NCI-H1930 (cell line): ENCODE measurements at places on chromosomes 7 and 10.

- no peak for DNase-seq
Measured at GRCh38 chr7:158603773-158604755, 16.4 kb upstream of the PTPRN2 start.

- DNase-seq, result peak; percentile 25
Measured at GRCh38 chr7:98294798-98295382, 13.4 kb downstream of the BRI3 start.

DNA sequence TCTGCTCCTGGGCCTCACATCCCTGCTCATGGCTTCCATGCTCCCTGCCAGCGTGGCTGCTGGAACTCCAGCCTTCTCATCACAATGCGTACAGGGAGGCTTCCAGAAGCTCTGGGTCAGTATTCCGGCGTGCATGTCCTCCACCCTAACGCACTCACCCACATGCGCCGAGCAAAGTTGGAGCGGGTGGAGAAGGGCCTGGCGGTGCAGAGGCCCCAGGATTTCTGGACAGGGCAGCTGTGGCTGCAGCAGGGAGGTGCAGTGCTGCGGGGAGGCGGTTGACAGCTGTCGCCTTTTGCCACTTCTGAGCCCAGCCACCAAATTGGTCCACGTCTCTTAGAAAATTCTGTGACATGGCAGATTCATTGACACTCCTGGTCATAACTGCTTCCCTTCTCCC, 33.6 kb upstream of the FAM20C start:
- no peak for DNase-seq

DNA sequence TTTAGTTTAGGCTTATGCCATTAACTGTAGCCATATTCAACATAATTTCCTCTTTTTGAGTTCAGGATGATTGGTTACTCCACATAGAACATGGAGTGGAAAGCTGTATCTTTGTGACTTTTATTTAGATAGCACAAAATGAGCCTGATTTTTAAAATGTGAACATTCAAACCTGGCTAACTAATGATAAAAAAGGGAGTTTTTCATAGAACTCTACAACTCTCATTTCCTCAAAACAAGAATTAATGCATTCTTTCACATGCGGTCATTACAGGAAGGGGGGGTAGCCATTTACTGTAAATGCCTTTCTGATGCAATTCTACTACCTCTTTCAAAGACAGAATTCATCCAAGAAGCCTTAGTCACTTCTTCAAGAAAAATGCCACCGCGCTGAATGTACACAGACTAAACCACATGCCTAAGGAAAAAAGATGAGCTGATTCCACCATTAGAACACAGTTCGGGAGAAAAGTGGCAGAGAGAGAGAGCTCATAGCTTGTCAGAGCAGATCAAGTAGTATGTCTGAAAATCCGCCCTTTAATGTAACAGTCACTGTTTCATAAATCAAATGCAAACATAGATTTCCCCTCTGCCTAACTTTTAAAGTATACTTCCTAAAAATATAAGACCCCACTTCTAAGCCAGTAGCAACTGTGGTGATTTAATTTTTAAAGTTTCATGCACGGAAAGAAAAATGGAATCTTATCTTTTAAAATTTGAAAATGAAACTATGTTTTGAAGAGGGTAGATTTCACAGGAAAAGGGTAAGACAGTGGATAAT, 226.4 kb upstream of the KLF14 start:
- DNase-seq, result no peak

DNA sequence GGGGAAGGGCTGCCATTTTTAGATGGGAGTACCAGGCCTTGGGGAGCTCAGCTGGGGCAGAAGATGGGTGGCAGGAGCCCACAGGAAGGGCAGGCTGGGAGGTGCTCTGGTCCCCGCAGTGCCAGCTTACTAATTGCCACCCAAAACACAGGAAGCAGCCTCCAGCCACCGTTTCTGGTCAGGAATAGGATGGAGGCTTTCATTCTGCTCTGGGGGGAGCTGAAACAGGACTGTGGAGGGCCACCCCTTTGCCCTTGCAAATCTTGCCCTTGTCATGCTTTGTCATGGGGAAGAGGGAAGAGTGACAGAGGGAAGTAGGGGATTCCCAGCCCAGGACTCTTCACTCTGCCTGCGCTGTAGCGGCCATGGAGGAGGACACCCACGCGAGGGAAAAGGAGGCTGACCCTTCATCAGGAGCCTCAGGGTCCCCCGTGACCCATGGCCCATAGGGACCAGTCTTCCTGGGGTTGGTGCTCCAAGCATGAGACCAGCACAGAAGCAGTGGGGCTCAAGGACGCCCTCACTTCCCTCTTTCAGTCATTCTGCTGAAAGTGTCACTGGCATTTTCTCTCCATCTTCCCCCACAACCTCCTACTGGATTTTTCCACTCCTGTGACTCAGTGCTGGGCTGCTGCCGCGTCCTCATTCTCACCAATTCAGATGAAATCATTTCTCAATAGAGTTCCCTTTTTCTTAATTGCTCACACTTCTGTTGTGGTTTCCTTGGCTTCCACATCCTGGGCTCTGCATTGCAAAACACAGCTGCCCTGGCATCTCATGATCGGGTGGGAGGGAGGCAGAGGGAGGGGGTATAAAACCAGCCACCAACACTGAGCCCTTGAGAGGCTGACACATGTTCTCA, 61.9 kb downstream of the MKI67 start:
- no peak for DNase-seq

GRCh38 chr10:89888321-89889070, 187.1 kb downstream of the KIF20B start:
- no peak for DNase-seq

- DNase-seq, result no peak
Measured at GRCh38 chr7:106737202-106737562, 76.2 kb upstream of the CCDC71L start.
